Heart right ventricle (tissue), 16 donors: ENCODE measurements at places on chromosomes 7 and 10. TPM values are rescaled to one million over a fixed set of nuclear protein-coding genes. Genes with fewer than 3 reads are reported as not detected.

DNA sequence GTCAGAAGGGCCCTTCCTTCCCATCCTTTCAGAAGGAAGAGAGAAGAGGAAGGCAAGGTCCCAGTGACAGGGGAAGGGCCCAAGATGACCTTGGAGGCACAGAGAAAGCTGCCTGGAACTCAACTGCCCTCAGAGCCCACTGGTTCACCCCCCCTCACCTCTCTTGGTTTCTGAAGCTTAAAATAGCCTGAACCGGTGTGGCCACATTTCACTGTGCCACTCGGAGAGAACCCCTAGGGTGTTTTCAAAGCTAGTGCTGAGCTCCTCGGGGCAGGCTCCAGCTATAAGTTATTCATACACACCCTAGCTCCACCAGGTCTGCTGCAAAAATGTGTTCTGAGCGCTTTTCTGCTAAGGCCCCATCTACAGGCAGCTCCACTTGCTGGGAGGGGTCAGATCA, 60.9 kb upstream of the ADRB1 start:
- DNase-seq = no peak

- no peak for DNase-seq
These were observed 266.6 kb downstream of the POLR1F start for GRCh38 chr7:19442016-19442785.

DNA sequence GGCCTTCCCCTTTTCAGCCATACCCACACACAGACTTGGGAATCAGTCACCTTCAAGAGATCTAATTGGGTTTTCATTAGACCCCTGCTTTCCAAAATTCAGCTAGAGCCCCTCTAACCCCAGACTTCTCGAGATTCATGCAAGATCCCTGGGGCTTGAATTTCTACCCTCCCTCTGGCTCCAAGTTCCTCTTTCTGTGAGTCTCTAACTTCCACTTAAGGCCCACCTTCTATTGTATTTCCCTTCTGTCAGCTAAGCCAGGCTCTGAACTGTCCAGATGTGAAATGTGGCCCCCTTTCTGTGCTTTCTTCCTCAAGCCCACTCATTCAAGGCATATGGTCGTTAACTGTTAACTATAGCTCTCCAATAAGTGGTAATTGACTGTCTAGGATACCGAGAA, 132.2 kb downstream of the ZNF365 start:
- DNase-seq = no peak

GNAT3 gene
- total RNA-seq = not detected

DNA sequence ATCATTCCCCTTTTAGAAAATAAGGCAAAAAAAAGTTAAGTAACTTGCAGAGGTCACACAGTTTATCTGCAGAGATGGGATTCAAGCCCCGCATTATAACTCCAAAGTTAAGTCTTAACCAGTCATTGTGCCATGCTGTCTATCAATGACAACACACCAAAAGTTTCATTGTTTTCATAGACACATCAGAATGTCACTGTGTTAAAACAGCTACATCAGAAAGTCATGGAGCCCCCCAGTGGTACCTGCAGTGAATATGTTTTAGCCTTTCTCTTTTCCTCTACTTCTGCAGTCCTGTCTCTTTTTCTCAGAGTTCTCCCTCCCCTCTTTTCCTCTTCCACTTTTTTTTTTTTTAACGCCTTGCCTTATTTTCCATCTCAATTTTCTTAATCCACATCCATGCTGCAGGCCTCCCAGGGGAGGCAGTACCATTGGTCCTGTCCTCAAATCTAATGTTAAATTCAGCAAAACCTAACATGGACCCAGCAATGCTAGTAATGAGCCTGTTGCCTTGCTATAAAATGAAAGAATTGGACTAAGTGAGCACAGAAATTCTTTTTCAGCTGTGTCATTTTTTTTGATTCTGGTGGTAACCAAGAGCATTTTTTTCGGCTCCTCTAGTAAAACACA, 3.8 kb upstream of the NRCAM start:
- DNase-seq = no peak

AKR1C8 gene
- total RNA-seq = 0.51 TPM

VOPP1 gene
- 42.9 TPM for total RNA-seq
